ENCODE measurements at places on chromosomes 12 and 14.

DNA sequence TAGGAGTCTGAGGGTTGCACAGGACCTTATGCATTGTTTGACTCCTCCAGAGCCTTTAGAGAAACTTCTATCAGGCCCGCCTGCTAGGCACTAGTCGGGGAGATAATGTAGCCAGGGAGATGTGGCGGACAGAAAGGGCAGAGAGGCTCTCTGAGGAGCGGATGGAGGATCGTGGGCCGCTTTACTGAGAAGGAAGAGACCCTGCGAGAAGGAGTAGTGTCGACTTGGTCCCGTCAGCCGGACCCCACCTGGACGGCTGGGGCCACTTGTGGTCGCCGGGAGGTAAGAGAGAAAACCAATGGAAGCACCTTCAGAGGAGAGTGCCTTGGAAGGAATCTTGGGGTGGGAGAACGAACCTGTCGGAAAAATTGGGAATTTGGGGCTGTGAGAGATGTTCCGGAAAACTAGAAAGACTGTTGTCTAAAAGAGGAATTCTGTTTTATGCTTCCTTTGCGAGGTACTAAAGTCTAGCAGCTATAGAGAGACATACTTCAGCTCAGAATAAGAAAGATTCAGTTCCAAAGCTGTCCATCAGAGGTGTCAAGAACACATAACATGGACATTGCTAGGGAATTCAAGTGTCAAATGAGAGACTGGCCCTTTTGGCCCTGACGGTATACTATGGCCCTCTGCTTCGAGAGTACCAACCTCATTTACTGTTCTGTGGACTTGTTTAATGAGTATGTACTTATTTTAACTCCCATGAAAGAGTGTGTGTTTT lies 660 bp upstream of the MCRS1 start:
- DNase-seq = no peak

DNA sequence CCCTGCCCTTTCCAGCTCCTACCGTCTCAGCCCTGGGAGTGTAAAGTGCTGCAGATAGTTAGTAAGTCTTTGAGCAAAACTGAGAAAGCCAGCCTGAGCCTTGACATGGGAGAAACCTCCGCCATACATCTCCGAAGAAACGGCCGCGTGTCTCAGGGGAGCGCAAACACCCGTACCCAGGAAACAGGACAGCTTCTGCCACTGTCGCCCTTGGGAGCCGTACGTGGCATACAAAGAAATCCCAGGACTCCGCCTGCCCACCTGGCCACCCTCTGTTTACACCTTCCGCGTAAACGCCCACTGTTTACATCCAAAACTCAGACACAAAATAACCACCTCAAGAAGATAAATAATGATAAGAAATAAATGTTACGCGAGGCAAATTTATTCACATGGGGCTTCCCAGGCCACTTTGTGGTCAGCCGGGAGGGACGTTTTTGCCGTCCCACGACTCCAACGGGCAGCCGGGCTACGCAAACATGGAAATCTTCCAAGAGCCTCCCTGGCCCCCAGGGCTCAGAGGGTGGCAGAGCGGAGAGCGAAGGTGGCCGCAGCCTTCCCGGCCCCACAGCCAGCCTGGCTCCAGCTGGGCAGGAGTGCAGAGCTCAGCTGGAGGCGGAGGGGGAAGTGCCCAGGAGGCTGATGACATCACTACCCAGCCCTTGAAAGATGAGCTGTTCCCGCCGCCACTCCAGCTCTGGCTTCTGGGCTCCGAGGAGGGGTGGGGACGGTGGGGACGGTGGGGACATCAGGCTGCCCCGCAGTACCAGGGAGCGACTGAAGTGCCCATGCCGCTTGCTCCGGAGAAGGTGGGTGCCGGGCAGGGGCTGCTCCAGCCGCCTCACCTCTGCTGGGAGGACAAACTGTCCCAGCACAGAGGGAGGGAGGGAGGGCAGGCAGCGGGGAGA lies at the start of gene BDKRB2:
Gene BDKRB2 (plus strand): TSS at position 689 of the 908 bp plus-strand sequence. CDS start 32,269 bp downstream, outside the sequence.
- no peak for DNase-seq

DNA sequence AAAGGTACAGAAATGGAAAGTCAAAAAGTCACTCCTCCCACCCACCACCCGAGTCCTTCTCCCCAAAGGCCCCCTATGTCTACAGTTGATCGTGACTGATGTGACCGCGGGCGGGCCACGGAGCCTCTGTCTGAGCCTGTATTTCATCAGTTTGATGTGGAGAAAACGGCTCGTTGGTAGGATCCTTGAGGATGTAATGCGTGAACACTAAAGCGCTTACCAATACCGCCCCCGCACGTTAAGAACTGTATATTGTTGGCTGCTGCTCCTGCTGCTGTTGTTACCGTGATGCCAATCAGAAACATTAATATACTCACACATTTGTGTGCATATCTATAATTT lies 24.6 kb upstream of the UBC start:
- DNase-seq = no peak

DNA sequence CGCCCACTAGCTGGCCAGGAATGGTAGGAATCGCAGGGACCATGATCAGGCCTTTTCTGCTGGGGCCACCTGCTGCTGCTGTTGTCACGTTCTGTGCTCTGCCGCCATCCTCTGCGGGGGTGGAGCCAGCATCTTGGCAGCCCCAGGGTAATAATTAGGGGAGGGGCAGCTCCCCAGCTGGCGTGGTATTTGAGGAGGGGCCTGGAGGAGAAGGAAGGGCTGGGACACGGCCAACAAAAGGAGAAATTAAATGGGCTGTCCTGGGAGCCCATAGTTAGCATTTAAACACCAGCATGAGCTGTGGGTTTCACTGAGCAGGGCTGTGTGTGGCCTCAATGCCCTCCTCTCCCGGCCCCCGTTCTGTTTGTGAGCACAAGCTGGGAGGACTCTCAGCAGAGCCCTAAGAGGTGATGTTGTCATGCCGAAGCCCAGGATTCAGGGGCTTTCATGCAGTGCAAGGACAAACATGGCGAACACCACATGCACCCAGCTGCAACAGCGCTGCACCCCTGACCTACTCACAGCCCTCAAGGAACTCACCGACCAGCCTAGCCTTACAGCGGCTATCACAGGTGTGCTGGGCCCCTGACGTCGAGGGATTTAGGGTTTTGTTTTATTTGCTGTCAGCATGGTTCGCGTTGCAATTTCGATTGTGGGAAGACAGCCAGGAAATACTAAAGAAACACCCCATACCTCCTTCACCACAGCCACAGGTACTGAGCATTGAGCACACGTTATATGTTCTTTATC lies 324.3 kb downstream of the CACNA1C start:
- no peak for DNase-seq

GRCh38 chr12:54215989-54216796 lies 27.4 kb upstream of the SMUG1 start:
- DNase-seq = peak; percentile 67

- no peak for DNase-seq
These were observed 114.3 kb downstream of the SLC15A5 start for GRCh38 chr12:16163146-16163545.

DNA sequence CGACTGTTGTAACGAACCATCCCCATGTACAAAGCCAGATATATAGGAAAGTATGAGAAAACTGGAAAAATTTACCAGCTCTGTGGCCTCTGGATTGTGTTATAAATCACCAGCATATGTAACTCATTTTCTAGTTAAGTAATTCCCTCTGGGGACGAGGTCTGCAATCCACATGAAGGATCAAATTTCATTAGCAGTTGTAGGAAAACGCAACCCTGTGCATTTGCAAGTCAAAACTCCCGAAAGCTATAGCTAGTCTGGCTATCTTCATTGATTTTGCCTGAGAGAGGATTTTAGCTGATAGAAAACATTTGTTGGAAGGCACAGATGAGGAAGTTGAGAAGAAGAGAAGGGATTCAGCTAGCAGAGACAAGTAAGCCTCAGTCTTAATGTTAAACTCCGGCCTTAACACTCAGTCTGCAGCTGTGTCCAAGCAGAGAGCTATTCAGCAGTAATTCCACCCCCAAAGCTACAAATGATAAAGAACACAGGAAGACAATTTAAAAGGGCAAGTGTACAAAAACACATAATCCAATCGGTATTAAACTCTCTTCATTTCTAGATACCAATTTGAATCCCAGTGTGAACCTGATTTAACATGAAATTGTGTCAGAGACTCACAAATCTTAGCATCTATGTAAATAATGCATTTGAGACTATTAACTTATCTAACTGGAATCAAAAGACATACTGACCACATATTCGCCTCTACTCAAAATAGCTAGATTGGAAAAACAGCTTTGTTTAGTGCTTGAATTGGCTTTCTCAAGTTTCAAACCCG lies 54.2 kb upstream of the CERS5 start:
- DNase-seq = no peak

DNA sequence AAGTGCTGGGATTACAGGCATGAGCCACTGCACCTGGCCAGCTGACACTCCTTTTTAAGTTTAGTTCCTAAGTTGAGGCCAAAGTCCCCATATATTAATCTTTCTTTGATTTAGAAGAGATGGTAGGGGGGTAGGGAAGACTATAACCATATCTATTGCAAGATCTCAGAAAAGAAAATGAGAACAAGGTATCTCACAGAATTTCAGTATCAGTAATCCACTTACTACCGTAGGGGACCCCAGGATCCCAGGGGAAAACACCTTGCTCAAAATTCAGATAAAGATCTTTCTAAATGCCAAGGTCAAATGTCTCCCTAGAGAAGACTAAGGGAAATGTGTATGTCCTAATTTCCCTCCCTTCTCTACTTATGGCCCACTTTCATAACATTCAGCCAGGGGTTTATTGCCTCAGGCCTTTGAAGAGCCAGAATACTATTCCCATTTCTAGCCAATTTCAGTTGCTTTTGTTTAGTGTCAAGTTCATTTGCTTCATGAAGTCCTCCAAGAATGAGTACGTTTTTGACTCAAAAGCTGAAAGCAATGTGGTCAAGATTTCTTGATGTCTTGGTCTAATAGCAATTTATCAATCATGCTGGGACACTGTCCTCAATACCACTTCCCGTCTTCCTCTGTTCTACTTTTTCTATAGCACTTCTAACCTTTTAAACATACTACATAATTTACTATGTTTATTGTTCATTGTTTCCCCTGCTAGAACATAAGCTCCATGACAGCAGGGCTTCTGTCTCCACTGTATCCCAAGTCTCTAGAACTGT lies 86.3 kb downstream of the DCAF5 start:
- no peak for DNase-seq

DNA sequence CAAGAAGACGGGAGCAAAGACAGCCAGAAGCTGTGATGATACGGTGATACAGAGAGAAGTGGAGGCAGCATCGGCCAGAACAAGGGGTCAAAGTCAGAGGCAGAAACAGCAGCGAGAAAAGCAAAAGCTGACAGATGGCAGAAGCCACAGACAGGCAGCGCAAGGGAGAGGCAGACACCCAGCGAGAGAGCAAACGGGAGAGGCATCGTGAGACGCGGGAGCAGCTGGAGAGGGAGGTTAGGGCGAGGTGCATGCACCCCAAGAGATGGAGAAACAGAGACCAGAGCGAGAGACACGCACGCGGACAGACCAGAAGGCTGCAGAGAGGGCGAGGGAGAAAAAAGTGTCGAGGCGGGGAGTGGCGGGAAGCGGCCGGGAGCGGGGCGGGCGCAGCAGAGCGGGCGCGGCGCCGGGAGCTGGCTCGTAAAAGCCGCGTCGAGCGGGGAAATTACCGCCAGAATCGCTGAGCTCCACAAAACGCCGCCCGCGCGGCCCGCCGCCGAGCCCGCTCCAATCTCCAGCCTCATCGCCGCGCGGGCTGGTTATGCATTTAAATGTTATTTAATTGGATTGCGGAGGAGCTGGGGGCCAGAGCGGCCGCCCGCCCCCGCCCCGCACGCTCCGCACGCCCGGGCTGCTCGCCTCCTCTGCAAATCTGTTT lies 15.6 kb downstream of the SMUG1 start:
- DNase-seq = no peak

- DNase-seq = no peak
These were observed 143.1 kb upstream of the NUDT4 start for GRCh38 chr12:93234641-93235040.
